Stimulated activated CD4-positive, alpha-beta T cell treated with anti-CD3 and anti-CD28 coated beads, Interleukin-2, amount 100 ng/mL, for 4 hours (primary cell): ENCODE measurements at places on chromosomes 6 and 20.

GRCh38 chr6:15949982-15950381 is 178.9 kb upstream of the MYLIP start:
- DNase-seq, result no peak

GRCh38 chr20:42531508-42531961 is 658.2 kb downstream of the PTPRT start:
- no peak for DNase-seq

GRCh38 chr6:162140251-162140852 is 587.2 kb downstream of the PRKN start:
- no peak for DNase-seq

- no peak for DNase-seq
Observed at GRCh38 chr6:150977281-150977680, 111.8 kb downstream of the MTHFD1L start.

GRCh38 chr6:157981132-157981394 is 600 bp upstream of the SYNJ2 start:
- DNase-seq, result no peak

GRCh38 chr6:84065693-84066290 is 32.2 kb downstream of the MRAP2 start:
- DNase-seq, result no peak

- no peak for DNase-seq
Observed at GRCh38 chr6:135213616-135214015, 32.5 kb downstream of the MYB start.
